ENCODE measurements at places on chromosomes 5 and 9.
A peak's percentile ranks its signal among the peaks of the same experiment; 100 is the strongest.

DNA sequence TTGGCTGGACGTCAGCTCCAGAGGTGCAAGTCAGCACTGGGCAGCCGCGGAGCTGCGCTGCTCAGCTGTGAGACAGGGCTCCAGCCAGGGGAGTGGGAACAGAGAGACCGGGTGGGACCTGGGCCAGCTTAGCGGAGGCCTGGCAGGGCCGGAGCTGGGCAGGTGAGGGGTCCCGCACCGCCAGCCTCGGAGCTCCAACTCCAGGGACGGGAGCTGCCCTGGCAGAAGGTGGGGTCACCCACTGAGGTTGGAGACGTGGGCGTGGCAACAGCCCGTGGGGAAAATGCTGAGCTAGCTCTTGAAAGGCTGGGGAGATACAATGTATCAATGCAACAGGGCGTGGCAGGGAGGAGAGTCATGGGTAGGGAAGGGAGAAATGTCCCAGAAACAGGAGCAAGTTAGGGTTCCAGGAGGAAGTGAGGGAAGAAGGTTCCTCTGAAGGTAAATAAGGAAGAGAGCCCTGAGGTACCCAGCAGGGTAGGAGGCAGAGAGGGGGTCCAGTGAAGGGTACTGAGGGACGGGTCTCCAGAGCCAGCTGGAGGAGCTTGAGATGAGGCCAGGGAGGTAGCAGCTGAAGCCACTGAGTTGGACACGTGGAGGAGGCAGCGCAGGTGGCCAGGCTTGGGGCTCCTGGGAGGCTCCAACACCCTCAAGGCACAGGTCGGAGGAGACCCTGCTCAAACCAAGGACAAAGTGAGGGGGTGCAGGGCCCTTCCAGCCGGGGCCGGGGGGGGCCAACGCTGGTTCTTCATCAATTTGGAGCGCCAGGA is 736 bp upstream of the NKD2 start:
- no peak for DNase-seq

GRCh38 chr9:123614306-123615263 is 258.6 kb downstream of the CRB2 start:
- DNase-seq, result no peak

GRCh38 chr5:170907758-170908157 is 45.9 kb downstream of the RANBP17 start:
- no peak for DNase-seq

GRCh38 chr5:53915120-53915519 is 354.7 kb downstream of the NDUFS4 start:
- DNase-seq, result no peak

DNA sequence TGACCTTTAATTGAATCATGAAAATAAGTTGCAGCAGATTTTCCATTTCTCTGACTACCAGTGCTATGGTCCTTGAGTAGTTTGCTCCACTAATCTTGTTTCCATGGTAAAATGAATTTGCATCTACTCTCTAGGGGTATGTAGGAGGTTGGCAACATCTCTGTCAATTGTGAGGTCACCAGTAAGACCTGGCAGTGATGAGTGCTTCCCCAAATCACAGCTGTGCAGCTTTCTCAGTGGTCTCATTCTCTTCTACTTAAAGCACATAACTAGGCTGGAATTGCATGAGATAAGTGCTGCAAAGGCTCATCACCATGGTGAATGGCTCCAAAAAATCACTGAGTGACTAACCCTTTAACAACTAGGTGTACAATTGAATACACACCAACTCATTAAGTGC is 36.3 kb downstream of the ADAMTS19 start:
- no peak for DNase-seq

- no peak for DNase-seq
Observed at GRCh38 chr5:54344653-54345052, 34.3 kb upstream of the ARL15 start.

- DNase-seq, result no peak
Observed at GRCh38 chr5:140633021-140633471, at the start of gene CD14. CD14 (minus strand) TSS chr5:140633175; CDS start chr5:140633071, 104 bp downstream.

DNA sequence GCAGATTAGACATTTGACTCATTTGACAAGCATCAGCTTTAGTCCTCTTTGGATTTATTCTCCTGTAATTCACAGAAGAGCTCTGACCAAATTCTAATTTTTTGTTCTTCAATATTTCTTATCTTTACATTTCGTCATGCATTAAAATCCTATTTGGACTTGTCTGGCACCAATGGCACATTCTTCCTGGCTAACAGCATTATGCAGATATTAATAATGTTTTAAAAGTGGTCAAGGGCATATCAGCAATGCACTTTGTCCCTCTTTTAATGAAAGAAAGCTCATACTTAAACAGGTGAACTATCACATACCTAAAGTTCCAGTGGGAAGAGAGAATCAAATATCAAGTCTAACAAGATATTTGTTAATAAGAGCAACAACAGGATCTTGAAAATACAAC is 270.4 kb downstream of the ARL15 start:
- no peak for DNase-seq

DNA sequence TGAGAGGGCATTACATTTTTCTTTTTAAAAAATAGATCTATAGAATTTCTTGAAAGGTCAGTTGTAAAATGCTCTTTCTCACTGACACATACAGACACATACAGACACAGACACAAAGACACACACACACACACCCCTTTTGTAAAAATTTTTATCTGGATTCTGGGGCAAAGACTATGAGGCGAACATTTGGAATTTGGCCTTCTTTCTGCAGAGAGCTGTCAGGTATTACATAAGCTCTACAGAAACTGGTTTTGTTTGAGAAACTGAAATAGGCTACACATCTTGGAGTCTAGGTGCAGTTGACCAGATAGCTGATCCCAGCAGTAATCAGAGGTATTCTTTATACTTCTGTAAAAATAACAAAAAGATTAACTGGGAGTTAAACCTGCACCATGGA is 315.9 kb upstream of the RPS23 start:
- DNase-seq, result no peak

DNA sequence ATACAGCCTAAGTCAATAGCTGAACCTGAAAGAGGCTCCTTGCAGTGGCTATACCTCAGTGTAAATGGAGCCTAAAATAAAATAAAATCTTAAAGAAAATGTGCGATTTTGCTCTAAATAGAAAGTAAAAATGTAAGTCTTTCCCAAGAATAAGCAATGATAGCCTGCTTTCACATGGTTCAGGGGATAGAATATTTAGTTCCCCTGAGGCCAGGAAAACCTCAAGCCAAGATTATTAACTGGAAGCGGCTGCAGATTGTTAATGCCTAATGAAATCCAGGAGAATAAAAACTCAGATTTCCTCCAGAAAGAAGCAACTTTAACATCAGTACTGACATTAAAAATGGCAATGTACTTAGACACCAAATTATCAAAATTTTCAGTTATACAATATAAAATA is 463.7 kb downstream of the CYLC2 start:
- DNase-seq, result no peak

- no peak for DNase-seq
Observed at GRCh38 chr5:139774980-139775661, 20.5 kb upstream of the PSD2 start.

- DNase-seq, result no peak
Observed at GRCh38 chr5:57581772-57582171, 99.2 kb upstream of the ACTBL2 start.

DNA sequence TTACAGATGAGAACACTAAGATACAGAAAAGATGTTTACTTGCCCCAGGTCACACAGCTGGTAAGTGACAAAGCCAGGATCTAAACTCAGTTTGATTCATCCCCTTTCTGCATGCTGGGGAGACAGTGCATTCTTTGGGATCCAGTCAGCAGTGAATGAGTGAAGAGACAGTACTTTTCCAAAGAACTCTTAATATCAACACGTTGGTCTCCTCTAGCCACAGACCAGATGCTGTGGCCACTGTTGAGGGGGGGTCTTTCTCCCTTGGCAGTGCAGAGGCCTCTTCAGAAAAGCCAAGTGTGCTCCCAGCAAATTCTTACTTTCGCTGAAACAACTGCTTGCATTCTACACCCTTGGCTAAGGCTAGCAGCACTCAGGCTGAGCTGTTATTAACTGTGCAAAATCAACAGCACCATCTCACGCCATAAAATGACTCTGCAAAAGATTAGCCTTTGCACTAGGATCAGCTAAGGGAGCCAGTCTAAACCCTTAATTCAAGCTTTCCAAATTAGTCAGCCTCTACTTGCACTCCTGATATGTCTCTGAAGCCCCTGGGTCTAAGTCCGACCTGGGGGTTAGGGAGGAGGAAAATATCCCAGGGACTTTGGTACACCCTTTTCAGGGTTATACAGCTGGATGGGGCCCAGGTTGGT is 4.8 kb upstream of the TMEM171 start:
- no peak for DNase-seq

- no peak for DNase-seq
Observed at GRCh38 chr5:3796736-3797135, 201.1 kb downstream of the IRX1 start.

DNA sequence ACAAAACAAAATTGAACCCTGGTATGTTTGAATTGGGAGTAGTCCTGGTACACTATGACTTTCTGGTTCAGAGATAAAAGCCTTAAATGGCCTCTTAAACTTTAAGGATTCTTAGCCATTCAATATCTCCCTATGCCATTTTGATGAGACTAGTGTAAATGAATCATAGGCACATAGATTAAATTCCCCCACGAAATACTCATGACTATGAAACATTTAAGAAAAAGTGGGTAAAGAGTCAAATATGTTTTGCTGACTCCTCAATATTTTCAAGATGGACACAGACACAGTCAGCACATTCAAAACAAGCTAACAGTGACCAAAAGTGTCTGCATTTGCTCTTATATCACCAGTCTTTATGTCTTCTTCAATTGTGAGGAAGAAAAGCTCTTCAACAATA is 278.3 kb downstream of the PDE4D start:
- no peak for DNase-seq

GRCh38 chr9:9747787-9748186 is 865.0 kb downstream of the PTPRD start:
- DNase-seq, result no peak

DNA sequence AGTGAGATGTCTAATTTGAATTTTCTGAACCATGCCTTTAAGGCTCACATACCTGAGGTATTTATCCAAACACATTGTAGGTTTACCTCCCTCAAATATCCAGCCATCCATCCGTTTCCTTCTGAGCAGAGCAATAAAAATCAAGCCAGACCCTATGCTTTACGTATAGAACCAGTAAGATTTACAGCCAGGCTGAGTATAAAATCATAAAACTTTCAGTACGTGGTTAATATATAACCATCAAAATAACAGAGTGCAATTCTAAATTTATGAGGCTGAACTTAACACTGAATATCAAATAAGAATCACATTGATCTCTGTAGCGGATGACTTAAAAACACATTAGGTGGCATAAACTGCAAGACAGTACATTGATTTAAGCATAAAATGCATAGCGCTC is 877.9 kb upstream of the WWC1 start:
- no peak for DNase-seq

GRCh38 chr9:81069038-81069795 is 620.1 kb downstream of the TLE1 start:
- no peak for DNase-seq

DNA sequence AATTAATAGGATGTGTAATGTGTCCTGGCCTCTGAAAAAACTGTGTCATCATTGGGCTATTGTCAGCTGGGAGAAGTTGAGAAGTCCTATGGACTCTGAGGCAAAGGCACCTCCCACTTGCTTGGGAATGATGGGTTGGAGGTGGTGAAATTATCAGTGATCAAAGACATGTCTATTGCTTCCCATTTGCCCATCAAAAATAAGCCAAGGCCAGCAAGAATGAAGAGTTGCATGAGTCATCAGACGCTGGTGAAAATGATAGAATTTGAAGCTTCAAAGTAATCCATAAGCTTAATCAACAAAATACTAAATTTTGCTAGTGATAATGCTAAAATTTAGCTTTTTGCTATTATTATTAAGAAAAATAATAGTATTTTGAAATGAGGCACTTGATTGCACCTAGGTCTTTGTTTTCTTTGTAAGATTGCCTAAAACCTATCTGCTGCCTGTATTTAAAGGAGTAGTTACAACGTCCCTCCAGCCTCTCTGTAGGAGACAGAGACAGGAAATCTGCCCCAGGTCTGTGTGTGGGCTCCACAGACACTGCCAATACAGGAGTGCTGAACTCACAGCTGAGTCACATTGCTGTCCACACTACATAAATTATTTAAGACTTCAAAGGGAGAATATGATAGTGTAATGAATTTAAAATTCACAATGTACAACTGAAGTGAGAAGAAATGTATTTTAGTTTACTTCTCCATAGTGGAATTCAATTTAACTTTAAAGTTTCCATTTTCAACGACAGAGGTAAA is 48.4 kb upstream of the APC start:
- no peak for DNase-seq

- no peak for DNase-seq
Observed at GRCh38 chr5:114448481-114448880, 86.6 kb downstream of the KCNN2 start.

DNA sequence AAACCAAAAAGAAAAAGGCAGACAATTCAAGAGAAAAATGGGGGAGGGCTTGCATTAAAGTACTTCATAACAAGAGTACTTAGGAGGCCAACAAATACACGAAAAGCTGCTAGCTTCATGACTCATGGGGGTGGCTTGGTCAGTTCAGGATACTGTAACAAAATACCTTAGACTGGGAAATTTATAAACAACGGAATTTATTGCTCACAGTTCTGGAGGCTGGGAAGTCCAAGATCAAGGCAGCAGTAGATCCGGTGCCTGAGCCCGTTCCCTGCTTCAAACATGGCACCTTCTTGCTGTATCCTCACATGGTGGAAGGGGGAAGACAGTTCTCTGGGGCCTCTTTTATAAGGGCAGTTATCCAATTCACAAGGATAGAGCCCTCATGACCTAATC is 111.4 kb downstream of the C9orf50 start:
- DNase-seq, result no peak

DNA sequence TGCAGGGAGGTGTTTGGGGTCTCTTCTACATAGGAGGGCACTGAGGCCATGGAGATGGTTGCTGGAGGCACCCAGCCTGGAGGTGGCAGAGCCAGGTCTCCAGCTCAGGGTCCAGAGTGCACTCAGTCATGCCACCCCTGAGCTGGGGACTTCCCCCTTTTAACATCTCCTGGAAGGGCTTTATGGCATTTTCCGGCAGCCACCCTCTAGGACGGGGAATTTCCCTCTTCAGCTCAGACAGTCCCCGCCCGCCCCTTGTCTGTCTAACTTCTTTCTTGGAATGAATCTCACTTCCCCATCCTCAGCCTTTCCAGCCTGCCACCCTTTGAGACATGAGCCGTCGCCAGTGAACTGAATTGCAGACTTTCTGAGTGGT is 49.9 kb downstream of the COL15A1 start:
- DNase-seq, result peak; percentile 53

DNA sequence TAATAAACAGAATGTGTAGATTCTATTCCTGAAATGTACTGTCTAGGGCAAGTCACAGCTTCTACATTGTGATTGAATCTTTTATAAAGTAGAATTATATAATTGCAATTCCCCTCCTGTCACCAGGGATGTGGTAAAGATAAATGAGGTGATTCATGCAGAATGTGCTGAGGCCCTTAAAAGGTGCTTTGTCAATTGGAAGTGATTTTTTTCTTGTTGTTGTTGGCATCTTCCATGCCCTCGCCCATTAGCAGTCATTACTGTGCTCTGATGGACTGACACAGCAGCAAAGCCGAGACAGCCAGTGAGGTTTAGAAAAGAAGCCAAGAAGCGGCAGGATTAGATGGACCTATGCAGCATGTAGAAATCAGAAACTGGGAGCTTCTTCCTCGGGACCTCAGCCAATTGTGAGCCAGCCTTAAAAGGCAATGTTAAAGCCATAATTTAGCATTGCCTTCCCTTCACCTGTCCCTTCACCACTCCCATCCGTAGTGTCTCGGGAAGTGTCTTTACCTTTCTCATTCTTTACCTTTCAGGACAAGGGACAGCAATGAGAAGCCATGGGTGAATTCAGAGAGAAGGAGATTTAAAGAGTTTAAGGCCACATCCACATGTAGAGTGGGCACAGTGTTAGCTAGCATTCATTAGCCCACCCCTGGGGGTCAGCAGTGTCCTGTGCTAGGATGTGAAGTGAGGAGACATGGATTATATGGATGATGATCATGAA is 257.8 kb downstream of the PLK2 start:
- no peak for DNase-seq
